ENCODE measurements at places on chromosomes 4 and X.

- DNase-seq = no peak
These were observed 14.3 kb upstream of the FAM3A start for GRCh38 chrX:154530286-154530685.

DNA sequence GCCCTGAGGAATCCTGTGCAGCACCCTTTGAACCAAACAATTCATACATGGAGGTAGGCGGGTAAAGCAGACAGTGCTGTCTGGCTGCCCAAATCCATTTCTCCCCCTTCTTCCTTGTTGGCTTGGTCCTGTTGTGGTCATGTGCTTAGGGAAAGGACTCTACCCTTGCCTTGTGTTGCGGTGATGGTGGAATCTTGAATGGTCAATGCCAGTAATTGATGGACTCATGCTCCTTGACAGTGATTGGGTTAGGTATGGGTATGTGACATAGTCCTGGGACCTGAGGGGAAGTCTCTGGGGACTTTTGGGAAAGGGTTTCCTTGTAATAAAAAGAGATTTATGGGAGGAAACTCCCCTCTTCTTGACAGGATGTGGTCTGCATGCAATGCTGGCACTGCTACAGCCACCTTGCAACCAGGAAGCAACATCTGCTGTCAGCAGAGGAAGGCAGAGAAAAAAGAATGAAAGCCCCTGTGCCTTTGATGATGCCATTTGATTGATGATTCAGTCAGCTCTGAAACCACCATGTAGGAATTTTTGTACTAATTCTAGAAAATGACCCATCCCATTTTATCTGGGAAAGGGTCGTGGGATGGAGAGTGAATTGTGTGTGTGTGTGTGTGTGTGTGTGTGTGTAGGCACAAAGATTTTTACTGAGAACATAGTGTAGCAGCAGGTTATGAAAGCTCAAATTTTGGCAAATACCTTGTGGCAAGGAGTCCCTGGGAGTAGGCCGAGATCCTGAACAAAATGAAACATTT is 30.0 kb upstream of the HUWE1 start:
- peak; percentile 21 for DNase-seq

DNA sequence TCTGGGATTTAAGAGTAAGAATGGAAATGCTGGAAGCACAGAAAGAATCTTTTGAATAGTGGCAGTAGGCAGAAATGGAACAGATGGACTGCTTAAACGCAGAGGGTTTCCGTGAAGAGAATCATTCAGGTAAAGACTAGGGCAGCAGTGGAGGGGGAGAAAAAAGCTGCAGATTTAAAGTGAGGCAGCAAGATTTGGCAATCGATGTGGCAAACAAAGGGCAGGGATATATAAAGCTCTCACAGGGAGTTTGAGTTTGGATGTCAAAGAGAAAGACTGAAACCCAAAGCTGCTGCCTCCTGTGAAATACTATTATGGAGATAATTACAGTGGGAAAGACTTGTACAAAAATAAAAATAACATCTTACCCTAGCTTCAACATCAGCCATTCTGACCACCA is 384.0 kb downstream of the CENPC start:
- no peak for DNase-seq

DNA sequence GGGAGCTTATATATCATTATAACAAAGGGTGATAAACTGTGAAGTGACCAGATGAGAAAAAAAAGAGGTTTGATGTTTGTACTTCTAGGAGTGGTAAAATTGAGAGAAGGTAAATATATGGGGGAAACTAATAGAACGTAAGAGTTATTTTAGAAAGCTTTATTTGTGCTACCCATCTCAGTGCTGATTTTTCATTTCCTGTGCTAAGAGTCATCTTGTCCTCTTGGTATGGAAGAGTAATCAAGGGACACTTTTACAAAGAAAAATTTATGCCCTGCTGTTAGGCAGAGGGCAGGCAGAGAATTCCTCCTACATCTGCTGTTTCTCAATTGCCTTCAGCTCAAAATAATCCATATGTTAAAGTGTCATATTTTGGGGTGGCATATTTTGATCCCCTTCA is 49.6 kb upstream of the BMP2K start:
- DNase-seq = no peak

- no peak for DNase-seq
These were observed 47.3 kb upstream of the ACSL1 start for GRCh38 chr4:184873054-184873453.

GRCh38 chr4:113673450-113673849 is 88.1 kb downstream of the CAMK2D start:
- DNase-seq = no peak

GRCh38 chrX:107288676-107289075 is 82.3 kb downstream of the DNAAF6 start:
- DNase-seq = no peak

GRCh38 chrX:70826715-70827114 is 81.8 kb downstream of the TEX11 start:
- DNase-seq = no peak

DNA sequence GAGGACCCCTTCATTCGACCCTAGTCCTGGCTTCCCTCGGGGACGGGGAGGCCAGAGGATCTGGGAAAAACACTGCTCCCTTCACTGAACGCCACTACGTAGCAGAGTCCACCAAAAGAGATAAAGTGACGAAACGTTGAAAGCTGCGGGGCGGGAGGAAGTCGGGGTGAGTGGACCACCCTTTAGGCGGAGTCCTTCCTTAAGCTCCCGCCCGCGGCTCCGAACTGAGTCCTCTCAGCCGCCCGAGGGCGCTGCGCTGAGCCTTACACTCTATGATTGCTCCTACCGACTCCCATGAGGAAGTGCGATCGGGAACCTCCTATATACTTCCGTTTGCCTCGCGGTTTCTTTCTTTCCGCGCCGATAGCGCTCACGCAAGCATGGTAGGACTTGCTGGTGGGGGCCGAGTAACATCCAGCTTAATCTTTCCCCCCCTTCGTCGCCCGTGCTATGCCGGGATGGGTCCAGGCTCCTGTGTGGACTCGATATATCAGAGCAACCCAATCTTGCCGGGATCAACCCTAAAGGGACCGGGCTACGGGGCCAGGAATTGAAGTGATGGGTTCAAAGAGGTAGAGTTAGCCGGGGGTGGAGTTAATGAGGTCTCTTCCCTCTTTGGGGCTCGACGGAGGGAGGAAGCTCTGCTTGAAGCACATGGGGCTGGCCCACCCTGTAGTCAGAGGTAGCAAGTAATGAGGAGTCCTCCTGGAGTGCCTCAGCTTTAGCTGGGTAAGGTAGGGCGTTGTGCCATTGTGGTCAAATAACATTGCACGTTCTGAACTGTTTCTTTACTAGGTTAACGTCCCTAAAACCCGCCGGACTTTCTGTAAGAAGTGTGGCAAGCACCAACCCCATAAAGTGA is at the start of gene RPL36A:
RPL36A (plus strand) TSS at position 348 of the 862 bp plus-strand sequence; CDS start at position 381, 33 bp downstream.
- DNase-seq = peak; percentile 67

GRCh38 chr4:140018931-140019618 is 134.9 kb downstream of the MAML3 start:
- DNase-seq = no peak

- peak; percentile 39 for DNase-seq
These were observed 24.8 kb downstream of the SPRY1 start for GRCh38 chr4:123421227-123421936.

- no peak for DNase-seq
These were observed 528.3 kb upstream of the BOD1L1 start for GRCh38 chr4:14155803-14156202.

All from KG1 (cell line).